Inflammatory macrophage (primary cell): ENCODE measurements at places on chromosomes 12 and 14.

GRCh38 chr14:52429451-52429850 is 115.3 kb downstream of the PTGER2 start:
- DNase-seq, result no peak

DNA sequence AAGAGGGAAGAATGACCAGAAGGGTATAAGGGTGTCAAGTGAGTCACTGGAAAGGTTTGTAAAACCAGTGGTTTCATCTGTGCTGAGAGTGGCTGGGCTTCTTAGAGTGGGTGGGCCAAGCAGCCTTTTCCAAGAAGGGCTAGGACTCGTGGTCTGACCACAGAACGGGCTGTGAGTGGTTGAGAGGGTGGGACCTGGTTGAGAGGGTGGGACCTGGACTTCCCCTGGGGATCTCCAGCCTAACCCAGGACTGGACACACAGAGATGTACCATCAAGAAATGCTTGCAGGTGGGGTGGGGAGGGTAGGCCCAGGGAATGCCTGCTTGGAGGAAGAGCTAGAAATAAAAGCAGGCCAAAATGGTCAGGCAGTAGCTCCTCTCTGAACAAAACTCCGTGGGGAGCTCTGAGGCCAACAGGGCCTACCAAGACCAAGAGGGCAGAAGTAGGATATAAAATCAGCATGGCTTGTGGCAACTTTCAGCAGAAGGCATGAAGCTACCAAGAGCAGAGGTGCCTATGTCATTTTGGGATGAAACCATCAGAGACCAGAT is 140.5 kb downstream of the FOXN3 start:
- peak; percentile 94 for DNase-seq

- no peak for DNase-seq
Observed at GRCh38 chr12:62331306-62331705, 71.1 kb downstream of the USP15 start.

DNA sequence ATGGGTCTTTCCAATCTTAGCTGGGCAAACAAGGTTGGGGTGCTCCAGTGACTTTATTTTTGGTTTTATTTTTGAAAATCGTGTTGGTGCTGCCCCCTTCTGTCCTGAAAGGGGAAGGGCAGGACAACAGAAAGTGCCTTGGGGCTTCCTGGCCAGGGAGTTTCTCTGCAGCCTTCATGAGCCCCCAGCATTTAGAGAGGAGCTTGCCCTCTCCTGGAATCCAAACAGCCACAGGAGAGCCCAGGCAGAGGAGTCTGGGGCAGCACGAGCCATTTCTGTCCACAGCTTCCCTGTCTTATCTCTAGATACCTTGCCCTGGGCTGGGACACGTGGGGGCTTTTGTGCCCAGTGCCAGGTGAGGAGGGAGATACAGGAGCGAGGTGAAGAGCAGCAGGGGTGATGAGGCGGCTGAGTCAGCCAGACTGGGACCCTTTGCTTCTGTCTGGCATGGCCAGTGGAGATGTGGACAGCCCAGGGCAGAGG is 4.4 kb upstream of the C1RL start:
- peak; percentile 49 for DNase-seq

DNA sequence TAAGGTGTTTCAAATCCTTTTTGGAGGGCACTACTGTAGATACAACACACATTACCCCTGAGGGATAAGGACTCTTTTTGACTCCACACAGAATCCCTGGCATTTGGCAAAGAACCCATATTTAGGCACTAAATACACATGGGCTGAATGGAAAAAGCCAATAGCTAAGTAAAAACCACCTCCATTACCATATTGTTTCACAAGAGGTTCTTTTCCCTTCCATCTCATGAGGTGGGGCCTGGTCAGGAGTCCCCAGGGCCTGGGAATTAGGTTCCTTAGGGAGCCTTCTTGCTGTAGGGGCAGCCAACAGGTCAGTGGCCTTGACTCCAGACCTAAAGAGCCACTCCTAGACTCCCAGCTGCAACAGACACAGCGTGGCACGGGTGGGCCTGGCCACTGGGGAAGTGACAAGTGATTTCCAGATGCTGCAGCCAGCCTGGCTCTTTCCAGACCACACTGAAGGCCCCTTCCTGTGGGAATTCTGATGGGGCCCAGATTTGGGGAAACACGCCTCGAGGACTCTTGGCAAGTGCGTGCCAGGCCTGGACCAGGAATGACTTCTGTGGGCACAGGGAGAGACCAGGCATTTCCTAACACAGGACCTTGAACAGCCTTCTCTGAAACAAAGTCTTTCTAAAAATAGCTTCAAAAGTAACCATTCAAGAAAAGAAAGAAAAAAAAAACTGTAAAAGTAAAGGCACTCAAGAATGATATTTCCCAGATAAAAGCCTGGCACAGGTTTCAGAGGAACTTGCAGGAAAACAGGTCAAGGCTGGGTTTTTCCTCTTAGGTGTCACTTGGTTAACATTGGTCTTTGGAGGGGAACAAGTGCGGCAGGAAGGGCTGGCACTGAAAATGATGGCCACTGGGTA is 18.1 kb downstream of the SSH1 start:
- DNase-seq, result peak; percentile 35

DNA sequence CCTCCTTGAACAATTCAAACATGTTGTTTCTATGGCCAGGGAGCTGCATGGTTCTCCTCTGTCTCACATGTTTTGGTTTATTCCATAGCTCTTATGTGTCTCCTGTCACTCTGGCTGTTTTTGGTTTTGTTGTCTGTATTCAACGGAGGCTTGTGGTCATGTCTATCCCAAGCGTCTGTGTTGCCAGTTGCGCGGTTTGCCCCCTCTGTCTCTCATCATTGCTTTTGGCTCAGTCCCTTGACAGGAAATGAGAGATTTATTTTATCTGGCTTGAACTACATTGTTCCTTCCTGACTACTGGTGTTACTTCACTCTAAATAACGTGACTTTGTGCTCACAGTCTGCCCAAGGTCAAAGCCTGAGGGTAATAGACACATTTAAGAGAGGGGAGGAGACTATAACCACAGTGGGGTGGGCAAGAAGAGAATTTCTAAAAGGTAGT is 96.4 kb upstream of the SOX5 start:
- no peak for DNase-seq

GRCh38 chr12:40208707-40209446 is 15.9 kb upstream of the LRRK2 start:
- DNase-seq, result peak; percentile 92

- DNase-seq, result no peak
Observed at GRCh38 chr14:103693515-103693914, 21.7 kb downstream of the XRCC3 start.

DNA sequence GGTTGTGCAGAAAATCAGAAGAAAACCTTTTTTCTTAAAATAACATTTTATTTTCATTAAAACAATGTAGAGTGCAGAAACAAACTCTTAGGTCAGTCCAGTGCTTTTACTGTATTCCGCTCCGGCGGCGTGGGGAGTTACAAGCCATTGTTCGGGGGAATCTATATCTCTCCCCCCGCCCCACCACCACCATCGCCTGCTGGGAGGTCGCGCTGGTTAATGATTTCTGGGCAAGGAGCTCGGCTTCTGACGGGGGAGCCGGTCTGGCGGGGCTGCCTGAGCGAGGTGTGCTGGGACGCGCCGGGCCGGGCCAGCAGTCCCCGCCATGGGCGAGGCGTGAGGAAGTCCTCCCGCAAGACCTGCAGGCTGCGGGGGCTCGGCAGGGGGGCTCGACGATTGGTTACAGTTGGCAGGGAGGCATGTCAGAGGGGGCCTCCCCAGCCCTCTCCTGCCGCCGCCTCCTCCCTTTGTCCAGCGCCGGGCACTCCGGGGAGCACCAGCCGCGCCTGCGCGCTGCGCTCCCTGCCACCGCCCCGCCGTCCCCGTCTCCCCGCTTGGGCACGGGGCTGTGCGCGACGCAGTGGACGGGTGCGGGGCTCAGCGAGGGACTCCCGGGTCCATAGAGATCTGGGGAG is 1.0 kb upstream of the DUSP6 start:
- DNase-seq, result peak; percentile 50

DNA sequence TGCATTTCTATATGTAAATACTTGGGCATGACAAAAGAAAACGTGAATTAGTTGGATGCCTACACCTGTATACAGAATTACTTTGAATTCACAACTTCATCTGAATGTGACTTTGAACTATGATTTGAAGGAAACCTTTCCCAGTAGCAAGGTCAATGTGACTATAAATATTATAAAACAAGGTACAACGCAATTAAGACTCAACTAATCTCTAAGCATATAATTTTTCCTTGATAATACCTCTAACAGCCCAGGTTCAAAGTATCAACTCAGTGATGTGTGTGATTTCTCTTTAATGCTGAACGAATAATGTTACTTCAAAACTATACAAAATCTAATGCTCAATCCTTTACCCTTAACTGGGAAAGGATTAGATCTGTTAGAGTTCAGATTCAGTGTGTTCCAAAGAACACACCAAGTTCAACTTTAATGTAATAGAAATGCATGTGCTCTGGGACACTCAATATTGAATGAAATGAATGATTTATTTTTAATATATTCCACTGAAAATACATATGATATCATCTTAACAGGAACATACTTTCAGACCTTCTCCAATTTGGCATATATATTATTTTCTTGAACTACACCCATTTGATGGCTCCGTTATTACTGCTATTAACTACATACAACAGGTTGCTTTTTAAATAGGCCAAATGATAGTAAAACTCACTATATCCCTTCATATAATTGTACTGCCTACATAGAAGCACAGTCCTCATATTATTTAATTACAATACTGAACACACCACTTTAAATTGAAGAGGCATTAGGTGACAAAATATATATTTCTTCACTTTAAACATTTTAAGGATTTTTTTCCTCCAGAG is 40.1 kb upstream of the MTERF2 start:
- DNase-seq, result no peak

GRCh38 chr12:8637666-8638065 is 25.0 kb downstream of the MFAP5 start:
- DNase-seq, result no peak

DNA sequence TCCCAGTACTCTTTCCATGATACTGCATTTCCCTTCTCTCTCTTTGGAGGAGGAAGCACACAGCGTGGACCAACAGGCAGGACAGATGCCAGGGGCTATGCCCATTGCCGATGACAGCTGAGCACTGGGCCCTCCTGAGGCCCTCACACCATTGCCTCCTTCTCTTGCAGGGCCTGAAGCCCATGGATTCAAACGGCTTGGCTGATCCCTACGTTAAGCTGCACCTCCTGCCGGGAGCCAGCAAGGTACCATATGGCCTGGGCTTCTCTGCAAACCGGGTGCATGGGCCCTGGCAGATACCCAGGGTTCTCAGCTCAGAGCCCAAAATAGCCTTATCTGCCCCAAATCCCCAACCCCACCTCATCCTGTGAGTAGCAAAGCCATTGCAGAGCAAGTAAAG is 25.2 kb upstream of the OAS1 start:
- no peak for DNase-seq

DNA sequence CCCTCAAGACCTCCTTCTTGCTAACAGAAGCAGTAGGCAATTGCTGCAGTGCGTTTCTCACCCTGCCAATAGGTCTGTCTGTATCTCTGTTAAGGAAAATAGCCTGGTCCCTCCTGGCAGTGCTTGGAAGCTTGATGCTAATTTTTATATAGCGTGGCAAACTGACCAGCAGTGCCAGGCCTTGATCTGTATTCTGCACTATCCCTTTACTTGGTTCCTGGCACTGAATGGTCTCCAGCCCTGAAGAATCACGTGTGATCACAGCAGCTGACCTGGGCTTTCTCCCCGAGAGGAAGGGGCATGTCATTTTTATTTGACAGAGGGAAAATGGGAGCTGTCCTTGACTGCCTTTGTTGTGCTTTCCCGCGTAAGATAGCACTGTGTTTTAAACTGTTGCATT is 48.7 kb upstream of the TRAF3 start:
- DNase-seq, result no peak

DNA sequence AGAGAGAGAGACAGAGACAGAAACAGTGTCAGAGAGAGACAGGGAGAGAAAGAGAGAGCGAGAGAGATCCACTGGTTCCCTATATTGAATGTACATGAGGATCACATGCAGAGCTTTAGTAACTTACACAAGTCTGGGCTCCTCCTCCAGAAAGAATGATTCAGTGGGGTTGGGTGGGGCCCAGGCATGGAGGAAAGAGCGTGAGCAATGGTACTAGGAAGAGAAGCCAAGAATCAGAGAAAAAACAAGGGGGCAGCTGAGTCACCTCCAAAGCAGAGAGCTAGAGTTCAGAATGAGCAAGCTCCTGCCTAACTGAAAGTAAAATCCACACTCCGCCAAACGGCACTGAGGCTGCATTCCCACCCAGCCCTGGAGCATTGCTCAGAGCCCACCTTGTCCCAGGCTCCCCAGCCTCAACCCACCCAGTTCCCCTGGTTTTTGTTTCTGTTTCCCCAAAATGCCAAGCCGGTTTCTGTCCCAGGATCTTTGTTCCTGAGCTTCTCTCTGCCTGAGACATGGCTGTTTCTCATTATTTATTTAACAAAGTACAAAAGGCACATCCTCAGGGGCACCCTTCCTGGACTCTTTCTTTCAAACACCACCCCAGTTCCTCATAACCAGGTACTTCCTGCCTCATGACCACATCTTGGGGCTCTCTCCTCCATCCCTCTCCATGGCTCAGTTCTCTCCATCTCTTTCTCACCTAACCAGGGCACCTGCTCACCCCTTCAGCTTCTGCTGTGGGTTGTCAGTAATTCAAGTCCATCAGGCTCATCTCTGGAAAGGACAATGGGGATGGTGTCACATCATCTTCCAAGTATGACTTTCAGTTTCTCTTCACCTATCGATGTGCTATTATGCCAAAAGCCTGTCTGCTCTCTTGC is 670.3 kb upstream of the TBX3 start:
- peak; percentile 29 for DNase-seq
